ENCODE measurements at places on chromosomes 1 and 21. TPM values are rescaled to one million over a fixed set of nuclear protein-coding genes. Genes with fewer than 3 reads are reported as not detected.

DNA sequence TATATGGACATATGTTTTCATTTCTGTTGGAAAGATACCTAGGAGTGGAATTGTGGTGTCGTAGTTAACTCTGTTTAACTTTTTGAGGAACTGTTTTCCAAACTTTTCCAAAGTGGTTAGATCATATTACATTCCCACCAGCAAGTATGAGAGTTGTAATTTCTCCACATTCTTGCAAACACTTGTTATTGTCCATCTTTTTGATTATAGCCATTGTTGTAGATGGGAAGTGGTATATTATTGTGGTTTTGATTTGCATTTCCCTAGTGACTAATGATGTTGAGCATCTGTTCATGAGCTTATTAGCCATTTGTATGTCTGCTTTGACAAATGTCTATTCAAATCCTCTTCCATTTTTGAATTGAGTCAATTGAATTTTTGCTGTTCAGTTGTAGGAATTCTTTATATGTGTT, 19.8 kb downstream of the CAMTA1 start:
- DNase-seq: no peak

- no peak for DNase-seq
Measured at GRCh38 chr21:33691945-33692603, 49.8 kb downstream of the ITSN1 start.

DNA sequence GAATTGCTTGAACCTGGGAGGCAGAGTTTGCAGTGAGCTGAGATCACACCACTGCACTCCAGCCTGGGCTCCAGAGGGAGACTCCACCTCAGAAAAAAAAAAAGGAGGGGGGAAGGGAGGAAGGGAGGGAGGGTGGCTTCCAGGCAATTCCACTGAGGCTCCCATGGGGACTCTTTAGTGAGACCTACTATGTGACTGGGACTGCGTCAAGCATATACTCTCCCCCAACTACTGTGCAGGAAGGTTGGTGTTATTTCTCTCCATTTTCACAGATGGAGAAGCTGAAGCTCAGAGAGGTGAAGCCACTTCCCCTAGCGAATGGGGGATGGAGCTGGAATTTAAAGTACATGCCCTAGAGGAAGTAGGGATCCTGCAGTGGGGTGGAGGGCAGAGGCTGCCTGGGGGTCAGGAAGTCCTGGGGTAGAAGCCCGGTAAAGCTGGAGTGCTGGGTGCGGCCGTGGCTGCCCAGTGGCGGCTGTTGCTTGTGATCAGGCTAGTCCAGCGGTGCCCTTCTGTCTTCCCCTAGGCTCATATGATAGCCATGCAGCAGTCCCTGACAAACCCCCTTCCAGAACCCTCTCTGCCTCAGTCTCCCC, 40.3 kb downstream of the RAP1GAP start:
- DNase-seq: no peak

DNA sequence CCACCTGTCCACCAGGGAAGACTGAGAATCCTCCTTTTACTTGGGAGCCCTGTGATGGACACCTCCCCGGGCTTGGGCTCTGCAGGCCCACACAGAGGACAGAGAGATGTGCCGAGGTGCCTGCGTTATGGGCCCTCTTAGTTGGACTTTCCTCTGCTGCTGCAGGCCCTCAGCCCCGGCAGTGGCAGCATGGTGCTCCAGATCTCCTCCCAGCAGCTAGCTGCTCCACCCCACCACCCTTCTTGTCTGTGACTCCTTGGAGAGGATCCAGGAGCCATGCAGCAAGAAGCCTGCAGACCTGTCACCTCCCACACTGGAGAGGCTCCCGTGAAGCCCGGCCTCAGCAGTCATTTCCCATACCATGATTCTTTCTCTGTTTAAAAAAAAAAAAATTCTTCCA, 27.4 kb downstream of the PHGDH start:
- no peak for DNase-seq

DNA sequence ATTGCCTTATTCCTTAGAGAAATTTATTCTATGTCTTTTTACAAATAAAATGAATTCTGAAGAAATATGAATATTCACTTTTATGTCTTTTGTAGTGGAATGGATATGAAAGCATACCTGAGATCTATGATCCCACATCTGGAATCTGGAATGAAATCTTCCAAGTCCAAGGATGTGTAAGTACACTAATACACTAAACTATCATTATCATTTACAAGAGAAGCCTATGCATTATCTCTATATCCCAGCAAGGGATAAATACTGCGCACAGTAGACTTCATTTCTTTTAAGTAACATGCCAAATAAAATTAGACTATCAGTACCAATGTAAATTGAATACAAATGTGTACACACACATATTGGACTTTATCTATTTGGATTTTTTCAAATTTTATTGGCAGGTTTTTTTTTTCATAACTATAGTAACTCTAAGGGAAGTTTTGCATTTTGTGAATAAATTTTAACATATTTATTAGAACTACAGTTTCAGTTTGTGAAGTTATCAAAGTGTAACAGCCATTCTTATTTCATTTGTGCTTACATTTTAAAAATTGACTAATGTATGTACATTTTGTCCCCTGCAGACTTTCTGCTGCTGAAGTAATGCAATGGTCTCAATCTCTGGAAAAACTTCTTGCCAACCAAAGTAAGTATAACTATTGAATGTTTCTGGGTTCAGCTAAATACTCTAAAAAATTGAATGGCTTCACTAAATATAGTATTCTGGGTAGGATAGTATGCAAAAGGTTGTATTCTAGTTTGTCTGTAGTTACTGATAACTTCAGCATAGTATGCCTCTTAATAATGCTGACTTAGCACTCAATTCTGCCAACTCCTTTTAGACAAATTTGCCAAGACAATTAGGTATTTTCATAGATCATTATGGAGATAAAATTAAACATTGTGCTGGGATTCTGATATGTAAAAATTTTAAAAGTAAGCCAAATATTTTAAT, 894 bp downstream of the RGS1 start:
- DNase-seq: no peak

DNA sequence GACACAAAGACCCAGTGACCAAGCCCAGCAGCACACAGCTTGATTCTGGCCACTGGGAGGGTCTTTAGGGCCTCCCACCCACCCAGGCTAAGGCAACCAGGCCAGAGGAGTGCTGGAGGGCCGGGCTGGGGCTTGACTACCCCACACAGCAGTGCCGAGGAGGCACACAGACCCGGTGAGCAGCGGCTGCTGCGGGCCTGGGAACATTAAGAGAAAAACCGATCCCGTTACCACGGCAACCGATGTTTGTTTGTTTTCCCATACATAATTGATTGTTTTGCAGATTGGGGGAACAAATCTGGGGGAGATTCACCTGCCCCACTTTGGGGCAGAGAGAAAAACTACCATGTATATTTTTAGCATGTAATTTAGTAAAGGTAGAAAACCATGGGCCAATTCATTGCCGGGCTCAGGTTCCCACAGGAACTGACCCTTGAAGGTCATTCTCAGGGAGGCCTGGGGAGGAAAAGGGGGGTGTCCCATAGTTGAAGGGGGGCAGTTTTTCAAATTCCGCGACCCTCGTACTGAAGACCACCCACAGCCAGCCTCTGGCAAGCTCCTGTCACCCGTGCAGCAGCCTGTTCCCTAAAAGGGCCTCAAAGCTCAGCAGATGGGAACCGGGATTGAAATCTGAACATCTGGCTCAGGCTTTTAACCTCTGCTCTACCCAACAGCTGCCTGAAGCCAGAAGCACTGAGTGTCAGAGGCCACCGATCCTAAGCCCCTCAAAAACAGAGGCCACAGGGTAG, 35.3 kb downstream of the CHD5 start:
- DNase-seq: no peak

DNA sequence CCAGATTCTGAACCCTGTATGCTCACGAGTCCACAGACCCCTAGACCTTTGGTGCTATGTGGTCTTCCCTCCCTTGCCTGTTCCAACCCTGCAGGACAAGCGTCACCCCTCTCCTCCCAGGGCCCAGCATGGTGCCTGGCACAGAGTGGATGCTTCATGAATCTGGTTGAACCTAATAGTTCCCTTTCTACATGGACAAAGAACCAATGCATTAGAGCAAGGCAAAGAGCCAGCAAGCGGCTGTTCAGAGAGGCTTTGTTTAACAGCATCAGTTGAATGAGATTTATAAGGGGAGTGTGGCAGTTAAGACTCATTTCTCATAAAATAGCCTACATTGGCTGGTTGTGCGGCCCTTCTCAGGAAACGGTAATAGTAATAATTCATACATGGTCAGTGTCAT, 14.9 kb downstream of the SLC26A9 start:
- DNase-seq: no peak

DNA sequence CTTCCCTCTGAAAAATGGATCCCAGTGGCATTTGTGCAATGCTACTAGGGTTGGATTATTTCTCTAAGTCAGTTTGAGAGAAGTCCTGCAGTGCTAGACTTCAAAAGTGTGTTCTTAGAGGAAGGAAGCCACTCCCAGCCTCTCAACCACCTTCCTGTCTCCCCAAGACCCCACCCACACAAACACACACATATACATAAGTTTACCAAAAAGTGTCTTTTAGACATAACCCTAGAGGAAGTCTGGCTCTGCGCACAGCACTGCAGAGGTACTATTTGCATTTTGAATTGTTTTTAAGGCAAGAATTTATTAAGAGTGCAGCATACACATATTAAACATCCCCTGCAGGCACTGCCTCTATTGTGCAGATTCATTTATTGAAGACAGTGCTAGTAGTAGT, 127.3 kb downstream of the HHIPL2 start:
- no peak for DNase-seq

GRCh38 chr1:182301467-182302198, 90.0 kb downstream of the GLUL start:
- no peak for DNase-seq

- no peak for DNase-seq
Measured at GRCh38 chr1:208177656-208178055, 66.5 kb downstream of the PLXNA2 start.

- no peak for DNase-seq
Measured at GRCh38 chr1:2854611-2855010, 53.1 kb upstream of the TTC34 start.

- no peak for DNase-seq
Measured at GRCh38 chr1:191839891-191840290, 318.4 kb upstream of the RGS18 start.

DNA sequence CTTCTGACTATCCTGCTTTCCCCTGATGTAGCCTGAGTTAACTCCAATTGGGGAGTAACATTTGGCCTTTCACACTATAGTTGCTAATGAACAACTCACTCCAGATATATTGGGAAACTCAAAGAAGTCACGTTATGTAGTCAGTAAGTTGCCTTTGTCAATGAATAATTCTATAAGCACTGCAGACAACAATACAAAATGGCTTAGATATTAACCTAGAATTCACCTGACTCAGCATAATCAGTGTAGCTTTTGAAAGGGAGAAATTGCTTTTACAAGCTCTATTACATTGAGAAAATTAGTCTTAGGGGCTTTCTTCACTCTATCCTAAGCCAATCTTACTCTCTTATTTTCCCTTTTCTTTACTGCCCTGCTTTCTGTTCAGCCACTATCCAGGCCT, 303.5 kb upstream of the NR5A2 start:
- no peak for DNase-seq

DNA sequence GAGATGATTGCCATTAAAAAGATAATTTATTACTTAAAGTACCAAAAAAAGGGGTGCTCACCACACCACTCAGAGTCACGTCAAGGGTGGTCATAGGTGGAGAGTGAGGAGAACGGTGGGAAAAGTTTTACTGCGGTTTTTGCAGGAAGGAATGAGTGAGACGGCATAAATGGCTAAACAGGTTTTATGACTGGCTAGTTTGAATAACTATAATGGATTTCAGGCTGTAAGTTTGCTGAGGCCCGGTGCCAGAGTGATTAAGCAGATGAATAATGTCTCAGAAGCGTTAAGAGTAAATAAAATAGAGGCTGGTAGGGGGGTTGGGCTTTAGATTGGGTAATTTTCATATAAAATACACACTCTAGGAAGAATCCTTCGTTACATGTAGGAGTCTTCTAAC, 1337.8 kb downstream of the AMY1C start:
- no peak for DNase-seq

GRCh38 chr1:201115390-201115937, 3.2 kb upstream of the CACNA1S start:
- no peak for DNase-seq

- DNase-seq: peak; percentile 17
Measured at GRCh38 chr1:52927212-52928014, at the start of gene SCP2. Gene SCP2 (plus strand): TSS chr1:52927276. CDS start chr1:52927397, 121 bp downstream.

GRCh38 chr1:23836037-23836436, 10.8 kb upstream of the HMGCL start:
- DNase-seq: no peak

DNA sequence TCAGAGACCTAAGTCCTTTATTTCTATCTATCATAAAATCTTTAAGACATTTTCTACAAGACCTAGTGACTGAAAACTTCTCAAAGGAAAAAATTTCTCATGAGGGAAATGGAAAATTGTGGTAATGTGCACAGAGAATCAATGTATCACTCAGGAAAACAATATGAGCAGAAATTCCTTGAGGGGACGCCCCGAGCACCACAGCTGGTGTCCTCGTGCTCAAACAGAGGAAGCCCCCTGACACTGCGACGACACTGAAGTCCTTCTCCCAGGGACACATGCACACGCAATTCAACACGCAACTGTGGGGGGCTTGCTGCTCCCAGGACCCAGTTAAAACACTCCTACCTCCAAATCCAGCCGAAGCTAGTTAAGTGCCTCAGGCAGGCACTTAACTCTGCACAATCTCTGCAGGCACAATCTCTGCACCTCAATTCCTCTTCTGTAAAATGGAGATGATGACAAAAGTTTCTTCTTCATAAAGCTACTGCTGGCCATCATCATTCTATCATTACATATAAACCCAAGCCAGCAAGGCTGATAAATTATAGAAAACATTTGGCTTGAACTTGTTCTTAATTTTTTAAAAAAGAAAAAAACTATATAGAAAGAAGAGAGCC, 16.0 kb downstream of the ZBTB17 start:
- no peak for DNase-seq

- DNase-seq: no peak
Measured at GRCh38 chr1:234562334-234562733, 47.6 kb downstream of the IRF2BP2 start.

- no peak for DNase-seq
Measured at GRCh38 chr1:68994096-68994495, 497.2 kb upstream of the DEPDC1 start.

DNA sequence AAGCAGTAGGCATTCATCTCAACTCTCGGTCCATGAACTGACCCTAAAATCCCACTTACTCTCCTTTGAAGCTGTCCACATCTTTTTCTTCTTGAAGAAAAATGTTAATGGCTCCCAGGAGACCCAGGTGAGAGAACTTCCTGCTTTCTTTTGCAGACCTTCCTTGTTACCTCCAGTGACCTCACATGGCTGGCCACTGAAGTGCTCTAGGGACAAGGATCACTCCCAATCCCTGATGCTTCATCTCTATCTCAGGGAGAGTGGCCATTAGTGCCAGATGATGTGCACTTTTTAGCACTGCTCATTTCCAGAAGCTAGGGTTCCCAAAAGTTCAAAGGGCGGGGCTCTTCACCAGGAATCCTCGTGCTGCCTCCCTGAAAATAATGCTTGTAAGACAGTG, 16.2 kb downstream of the PLXNA2 start:
- no peak for DNase-seq

The TCP10L gene
- total RNA-seq: not detected

The CELF3 gene
- total RNA-seq: not detected

The OR2L3 gene
- not detected for total RNA-seq

The MCOLN2 gene
- total RNA-seq: 0.18 TPM

The HHAT gene
- total RNA-seq: 1.6 TPM

The PRXL2B gene
- 36.0 TPM for total RNA-seq

The C1orf226 gene
- 1.4 TPM for total RNA-seq

The CHRM3 gene
- not detected for total RNA-seq

The INPP5B gene
- total RNA-seq: 22.0 TPM
